ENCODE measurements at places on chromosomes 1 and 21. TPM values are rescaled to one million over a fixed set of nuclear protein-coding genes. Genes with fewer than 3 reads are reported as not detected.

- DNase-seq, result peak; percentile 26
These were observed 32.8 kb upstream of the SLC45A1 start for GRCh38 chr1:8285103-8285502.

CCDC17 gene
- total RNA-seq, result 1.3 TPM

GRCh38 chr21:43597052-43597451 lies 62.2 kb downstream of the HSF2BP start:
- DNase-seq, result peak; percentile 71

OR2L13 gene
- not detected for total RNA-seq

GRCh38 chr1:33153650-33154049 lies 28.2 kb downstream of the TRIM62 start:
- no peak for DNase-seq

GRCh38 chr1:67060811-67061218 lies 6.9 kb upstream of the SLC35D1 start:
- DNase-seq, result peak; percentile 68

- no peak for DNase-seq
These were observed 8.8 kb upstream of the PLXNA2 start for GRCh38 chr1:208252836-208253576.

DNA sequence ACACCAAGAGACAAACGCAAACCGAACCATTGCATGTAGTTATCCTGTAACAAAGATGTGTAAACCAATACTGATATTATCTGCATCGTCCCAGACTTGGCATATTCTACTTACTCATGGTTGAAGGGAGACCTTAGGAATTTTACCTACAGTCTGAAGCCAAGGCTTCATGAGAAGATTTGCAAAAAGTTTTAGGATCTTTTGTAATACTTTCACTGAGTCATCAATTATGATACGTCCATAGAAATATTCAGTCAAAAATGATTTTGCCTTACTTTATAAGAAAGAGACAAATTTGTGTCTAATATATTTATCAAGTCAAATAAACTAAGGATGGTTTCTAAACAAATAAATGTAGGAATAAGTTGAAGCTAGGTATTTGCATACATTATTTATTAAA lies 1176.1 kb upstream of the ADGRL2 start:
- DNase-seq, result no peak

DNA sequence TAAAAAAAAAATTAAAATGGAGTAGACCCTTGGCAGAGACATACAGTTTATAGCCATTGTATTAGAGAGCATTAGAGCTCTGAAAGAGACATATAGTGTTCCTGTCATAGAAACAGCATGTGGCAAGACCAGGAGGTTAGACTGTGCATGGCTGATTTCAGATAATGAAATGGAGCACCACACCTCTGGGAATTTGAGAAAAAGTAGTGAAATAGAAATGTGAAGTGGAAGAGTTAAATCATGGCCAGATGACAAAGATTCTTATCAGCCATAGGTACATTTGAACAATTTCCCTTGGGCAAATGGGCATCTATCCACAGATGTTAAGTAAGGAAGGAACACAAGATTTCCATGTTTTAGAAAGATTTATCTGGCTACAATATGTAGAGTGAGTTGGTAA lies 1083.1 kb downstream of the PLA2G4A start:
- DNase-seq, result no peak

- DNase-seq, result no peak
These were observed 955.7 kb downstream of the TTLL7 start for GRCh38 chr1:83043244-83043643.

FLG2 gene
- not detected for total RNA-seq

DNA sequence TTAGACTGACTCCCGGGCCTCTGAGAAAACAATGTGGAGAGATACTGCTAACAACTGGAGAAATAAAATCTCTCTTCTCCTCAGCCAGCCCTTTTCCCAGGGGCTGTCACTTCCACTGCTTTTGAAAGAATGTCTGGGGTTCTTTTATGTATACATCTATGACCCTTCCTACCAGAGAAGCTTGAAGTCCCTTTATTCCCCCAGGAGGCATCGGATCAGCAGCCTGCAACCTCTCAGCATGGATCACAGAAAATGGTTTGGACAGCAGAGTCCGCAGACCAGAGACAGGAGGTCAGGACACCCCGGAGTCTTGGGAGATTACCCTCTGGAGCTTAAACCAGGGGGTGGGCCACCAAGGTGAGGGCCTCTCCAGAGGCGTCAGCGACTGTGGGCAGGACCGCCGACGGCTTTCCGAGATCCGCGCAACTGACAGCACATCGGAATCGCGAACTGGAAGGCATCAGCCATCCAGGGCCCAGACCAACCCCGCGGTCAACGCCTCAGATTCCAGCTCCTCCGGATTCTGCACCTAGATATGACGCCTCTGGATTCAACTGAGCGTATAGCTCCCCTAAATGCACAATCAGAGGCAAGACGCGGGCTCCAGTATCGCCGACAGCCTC lies 1.0 kb downstream of the EPHA10 start:
- no peak for DNase-seq

DNA sequence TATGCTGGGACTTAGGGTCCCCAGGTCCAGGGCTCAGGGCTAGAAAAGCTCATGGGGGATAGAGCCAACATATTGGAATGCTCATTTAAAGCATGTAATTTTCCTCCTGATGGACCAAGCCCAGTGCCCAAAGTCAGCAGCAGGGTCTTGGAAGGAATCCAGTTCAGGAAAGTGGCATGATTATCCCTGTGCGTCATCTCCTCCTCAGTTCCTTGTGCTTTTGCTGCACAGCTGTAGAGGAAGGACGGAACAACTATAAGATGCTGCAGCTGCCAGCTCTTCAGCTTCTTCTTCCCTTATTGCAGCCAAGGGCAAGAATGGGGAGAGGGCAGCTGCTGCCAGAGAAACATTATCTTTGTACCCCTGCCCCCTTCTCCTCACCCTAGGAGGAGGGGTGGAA lies 58.4 kb downstream of the OVGP1 start:
- DNase-seq, result no peak

- DNase-seq, result no peak
These were observed 16.9 kb downstream of the MACO1 start for GRCh38 chr1:25447547-25447946.

CLCA1 gene
- total RNA-seq, result 42.9 TPM

LYPD8 gene
- not detected for total RNA-seq

- no peak for DNase-seq
These were observed 8.5 kb downstream of the A3GALT2 start for GRCh38 chr1:33312413-33312749.

- no peak for DNase-seq
These were observed 9.5 kb downstream of the JAK1 start for GRCh38 chr1:64956733-64957441.

DNA sequence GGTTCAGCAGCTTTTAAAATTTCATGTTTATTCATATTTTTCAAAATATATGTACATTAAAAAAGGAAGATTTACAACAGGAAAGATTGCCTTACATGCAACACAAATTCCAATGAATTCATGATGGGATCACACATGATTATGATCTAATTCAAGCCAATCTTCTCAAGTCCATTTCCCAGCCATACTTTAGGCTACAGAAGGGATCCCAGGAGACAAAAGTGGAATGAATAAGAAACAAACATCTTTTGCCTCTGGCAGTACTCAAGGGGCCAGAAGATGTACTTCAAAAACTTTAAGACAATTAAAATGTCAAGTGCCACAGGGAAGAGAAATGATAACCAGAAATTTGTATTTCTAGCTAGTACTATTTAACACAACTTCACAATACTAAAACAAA lies 10.2 kb upstream of the SH2D5 start:
- DNase-seq, result no peak

KRTAP20-4 gene
- not detected for total RNA-seq

DNA sequence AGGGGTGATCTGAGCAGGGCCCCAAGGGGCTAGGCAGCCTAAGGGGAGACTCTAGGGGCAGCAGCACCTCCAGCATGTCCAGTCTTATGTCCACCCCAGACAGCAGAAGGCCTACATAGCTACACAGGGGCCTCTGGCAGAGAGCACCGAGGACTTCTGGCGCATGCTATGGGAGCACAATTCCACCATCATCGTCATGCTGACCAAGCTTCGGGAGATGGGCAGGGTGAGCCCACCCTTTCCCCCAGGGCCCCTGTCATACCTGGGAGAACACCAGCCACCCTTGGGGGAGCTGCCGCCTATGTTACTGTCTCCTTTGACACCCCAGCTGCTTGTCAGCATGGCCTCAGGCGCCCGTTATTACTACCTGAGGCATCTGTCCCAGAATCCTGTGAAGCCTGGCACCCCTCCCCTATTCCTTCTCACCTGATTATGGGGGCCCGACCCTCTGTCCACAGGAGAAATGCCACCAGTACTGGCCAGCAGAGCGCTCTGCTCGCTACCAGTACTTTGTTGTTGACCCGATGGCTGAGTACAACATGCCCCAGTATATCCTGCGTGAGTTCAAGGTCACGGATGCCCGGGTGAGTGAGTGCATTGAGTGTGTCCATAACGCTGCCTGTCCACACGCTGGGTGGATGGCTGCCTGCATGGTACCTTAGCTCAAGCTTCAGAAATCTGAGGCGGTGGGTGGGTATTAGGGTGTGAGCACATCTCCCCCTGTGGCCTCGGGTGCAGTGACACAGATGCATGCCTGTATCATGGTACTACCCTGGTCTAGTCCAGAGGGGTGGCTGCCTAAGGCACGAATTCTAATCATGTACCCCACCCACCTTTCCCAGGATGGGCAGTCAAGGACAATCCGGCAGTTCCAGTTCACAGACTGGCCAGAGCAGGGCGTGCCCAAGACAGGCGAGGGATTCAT lies 29.7 kb upstream of the KDM4A start:
- no peak for DNase-seq

DNA sequence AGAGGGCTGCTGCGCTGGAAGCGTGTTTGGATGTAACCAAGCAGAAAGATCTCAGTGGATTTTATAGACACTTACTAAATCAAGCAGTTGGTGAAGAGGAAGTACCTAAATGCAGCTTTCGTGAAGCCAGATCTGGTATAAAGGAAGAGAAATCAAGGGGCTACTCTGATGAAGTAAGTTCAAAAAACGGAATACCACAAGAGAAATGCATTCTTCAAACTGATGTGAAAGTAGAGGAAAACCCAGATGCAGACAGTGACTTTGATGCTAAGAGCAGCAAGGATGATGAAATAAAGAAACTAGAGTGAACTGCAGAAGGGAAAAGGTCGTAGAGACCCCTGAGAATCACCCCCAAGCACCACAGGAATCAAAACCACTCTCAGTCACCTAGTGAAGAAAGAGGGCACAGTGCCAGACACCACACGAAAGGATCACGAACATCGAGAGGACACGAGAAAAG lies 40.8 kb upstream of the NEXN start:
- DNase-seq, result no peak

GRCh38 chr1:97649591-97649990 lies 271.2 kb downstream of the DPYD start:
- DNase-seq, result no peak

THEM5 gene
- total RNA-seq, result not detected

DNA sequence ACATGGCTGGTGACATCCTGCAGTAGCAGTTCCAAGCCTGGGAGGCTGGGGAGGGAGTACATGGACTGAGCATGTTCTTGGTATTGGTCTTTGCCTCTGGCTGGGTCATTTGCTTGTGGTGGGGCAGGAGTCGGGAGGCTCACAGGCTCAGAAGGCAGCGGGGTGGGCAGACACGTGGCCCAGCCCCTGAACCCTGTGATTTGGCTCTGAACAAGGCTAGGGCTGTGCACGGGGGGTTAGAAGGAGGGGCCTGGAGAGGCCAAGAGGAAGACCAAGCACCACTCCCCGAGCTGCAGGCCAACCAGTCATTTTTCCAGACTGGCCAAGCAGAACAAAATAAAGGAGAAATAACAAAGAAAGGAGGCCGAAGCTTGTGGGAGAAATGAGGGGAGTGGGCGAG lies 9.7 kb upstream of the PRELP start:
- no peak for DNase-seq

DISP3 gene
- total RNA-seq, result 0.08 TPM

DNA sequence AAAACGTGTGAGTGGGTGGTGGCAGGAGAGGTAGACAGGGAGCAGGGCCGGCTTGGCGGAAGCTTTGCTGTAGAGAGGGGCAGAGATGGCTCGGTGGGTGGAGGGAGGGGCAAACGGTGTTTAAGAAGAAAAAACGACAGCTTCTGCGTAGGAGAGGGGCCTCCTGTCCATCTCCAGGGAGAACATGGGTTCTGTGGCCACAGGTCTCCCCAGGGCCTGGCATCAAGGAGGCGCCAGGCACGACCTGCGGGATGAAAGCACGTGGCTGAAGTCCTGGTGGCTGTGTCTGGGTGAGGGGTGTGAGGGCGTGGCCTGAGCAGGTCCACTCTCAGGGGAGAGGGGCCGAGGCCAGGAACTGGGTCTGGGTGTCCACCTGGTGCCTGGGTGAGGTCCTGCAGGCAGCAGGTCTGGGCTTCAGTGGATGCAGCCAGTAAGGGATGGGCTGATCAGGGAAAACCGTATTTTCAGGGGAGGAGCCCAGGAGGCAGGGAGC lies 940 bp upstream of the PRKCZ start:
- DNase-seq, result peak; percentile 81

DNA sequence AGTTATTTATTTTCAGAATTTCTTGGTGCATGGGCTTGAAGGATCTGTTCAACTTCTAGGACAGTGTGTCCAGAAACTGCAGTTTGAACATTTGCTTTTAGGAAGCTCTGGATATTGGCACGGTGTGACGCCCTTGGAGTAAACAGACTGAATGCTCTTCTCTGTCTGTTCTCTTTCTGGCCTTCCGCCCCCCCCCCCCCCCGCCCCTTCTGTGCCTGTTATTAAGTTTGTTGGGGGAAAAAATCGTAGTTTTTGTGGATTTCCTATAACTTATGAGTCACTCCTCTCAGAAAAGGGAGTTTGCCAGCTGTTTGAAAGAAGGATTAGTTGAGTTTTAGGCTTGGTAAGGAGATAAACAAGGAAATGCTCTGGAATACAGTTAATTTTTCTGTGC lies 1.2 kb downstream of the KCTD3 start:
- peak; percentile 42 for DNase-seq
